Spinal cord (tissue), 10 donors: ENCODE measurements at places on chromosomes 11 and 22. TPM values are rescaled to one million over a fixed set of nuclear protein-coding genes. Genes with fewer than 3 reads are reported as not detected.

CHADL gene
- polyA plus RNA-seq: 48.2 TPM

DDTL gene
- 7.5 TPM for polyA plus RNA-seq

UBQLN3 gene
- not detected for polyA plus RNA-seq

MRPL21 gene
- 66.7 TPM for polyA plus RNA-seq

SYT8 gene
- polyA plus RNA-seq: not detected

UPK3A gene
- polyA plus RNA-seq: 0.42 TPM

TIRAP gene
- 17.3 TPM for polyA plus RNA-seq

ANGPTL5 gene
- polyA plus RNA-seq: 0.59 TPM

SCGB1D2 gene
- polyA plus RNA-seq: not detected

MB gene
- 1.8 TPM for polyA plus RNA-seq
